Adrenal gland (tissue), 19 donors: ENCODE measurements at places on chromosomes 4 and X. TPM values are rescaled to one million over a fixed set of nuclear protein-coding genes. Genes with fewer than 3 reads are reported as not detected.

Gene DGKK
- 5.3 TPM for polyA plus RNA-seq

DNA sequence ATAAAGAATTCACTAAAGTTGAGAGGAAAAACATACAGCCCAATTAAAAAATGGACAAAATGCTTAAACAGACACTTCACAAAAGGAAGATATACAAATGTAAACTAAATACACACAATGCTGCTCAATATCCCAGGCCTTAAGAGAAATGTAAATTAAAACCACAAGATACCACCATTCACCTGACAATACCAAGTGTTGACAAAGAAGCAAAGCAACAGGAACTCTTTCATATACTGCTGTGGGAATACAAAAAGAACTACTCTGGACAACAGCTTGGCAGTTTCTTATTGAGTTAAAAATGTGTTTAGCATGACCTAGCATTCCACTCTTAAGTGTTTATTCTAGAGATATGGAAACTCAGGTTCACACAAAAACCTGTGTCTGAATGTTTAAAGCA is 71.3 kb downstream of the ABCB7 start:
- DNase-seq = no peak
- H3K27me3 ChIP-seq = no peaks in the 10 kb centered on the region
- no peak overlapping the region for H3K4me3 ChIP-seq
- no peaks in the 10 kb centered on the region for H3K36me3 ChIP-seq
- no peak overlapping the region for H3K27ac ChIP-seq
- no peaks in the 10 kb centered on the region for H3K4me1 ChIP-seq

- H3K4me1 ChIP-seq = no peaks in the 10 kb centered on the region
- no peak overlapping the region for H3K4me3 ChIP-seq
- DNase-seq = no peak
- no peak overlapping the region for H3K27ac ChIP-seq
Observed at GRCh38 chrX:47169273-47169672, 24.3 kb downstream of the RBM10 start.

DNA sequence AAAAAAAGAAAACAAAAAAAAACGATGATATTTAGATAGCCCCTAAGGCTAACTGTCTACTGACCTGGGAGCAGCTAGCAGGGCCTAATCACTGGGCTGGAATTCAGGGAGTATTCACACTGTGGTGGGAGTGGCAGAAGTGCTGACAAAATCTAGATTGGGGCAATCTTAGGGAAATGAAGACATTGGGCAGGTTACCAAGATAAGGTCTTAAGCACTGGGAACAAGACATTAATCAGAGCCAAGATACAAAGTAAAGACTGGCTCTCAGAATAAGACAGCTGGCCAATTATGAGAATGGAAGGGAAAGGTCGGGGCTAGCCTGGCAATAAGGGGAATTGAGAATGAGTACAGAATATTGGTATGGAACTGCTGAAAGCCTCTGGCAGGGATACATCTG is 100.2 kb upstream of the GRIA3 start:
- DNase-seq = no peak
- H3K27ac ChIP-seq = no peak overlapping the region
- no peaks in the 10 kb centered on the region for H3K4me1 ChIP-seq
- no peaks in the 10 kb centered on the region for H3K27me3 ChIP-seq
- no peaks in the 10 kb centered on the region for H3K36me3 ChIP-seq

- no peak for DNase-seq
- H3K4me3 ChIP-seq = no peak overlapping the region
- H3K4me1 ChIP-seq = no peaks in the 10 kb centered on the region
- no peak overlapping the region for H3K27ac ChIP-seq
Observed at GRCh38 chrX:16347968-16348670, 180.8 kb downstream of the MAGEB17 start.

DNA sequence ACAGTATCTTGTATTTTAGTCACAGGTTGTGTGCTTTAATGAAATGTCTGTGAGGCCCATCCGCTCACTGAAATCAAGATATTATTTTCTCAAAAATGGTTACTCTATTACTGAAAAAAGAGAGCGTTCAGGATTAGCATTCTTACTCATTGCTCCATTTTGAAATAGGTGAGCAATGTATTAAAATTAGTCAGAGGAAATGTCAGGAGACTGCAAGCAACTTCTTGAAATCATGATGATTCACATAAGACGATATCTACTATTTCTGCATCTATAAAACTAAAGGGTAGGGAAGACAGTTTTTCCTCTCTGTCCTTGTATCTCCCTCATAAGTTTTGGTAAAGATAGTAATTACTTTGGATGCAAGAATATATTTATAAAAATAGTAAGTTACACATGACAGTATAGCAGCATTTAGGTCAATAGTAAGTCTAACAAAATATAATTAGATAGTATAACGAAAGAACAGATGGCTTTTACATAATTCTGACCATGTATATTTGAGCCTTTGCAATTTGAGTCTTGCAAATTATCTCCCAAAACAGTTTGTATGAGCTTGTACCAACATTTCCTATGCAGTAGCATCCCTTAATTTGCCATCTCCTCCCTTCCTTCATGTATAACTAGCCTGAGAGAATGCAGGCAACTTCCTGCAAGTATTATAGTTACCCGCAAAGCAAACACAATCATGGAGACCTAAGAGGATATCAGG is 937.8 kb downstream of the PCDH7 start:
- no peaks in the 10 kb centered on the region for H3K27me3 ChIP-seq
- no peaks in the 10 kb centered on the region for H3K4me1 ChIP-seq
- no peak for DNase-seq
- H3K4me3 ChIP-seq = no peak overlapping the region
